ENCODE measurements at places on chromosomes 5 and 9. TPM values are rescaled to one million over a fixed set of nuclear protein-coding genes. Genes with fewer than 3 reads are reported as not detected.

Gene TMC1
- total RNA-seq, result 0.94 TPM

Gene EGFLAM
- total RNA-seq, result 1.3 TPM

Gene ASPN
- total RNA-seq, result 1.3 TPM

Gene LHX3
- not detected for total RNA-seq

Gene LRRTM2
- 90.5 TPM for total RNA-seq

Gene PKD2L2
- not detected for total RNA-seq

Gene ZER1
- 39.1 TPM for total RNA-seq

Gene IFNA13
- total RNA-seq, result not detected

Gene LRRC26
- 0.31 TPM for total RNA-seq

Gene LRRC19
- total RNA-seq, result under 0.01 TPM

Data from parietal lobe (tissue), 2 donors.